ENCODE measurements at places on chromosomes 11 and 22.

- peaks cover 8% of the 10 kb centered on the region for H3K4me1 ChIP-seq
- H3K4me3 ChIP-seq, result no peak overlapping the region
- peak; percentile 52 for DNase-seq
- H3K27me3 ChIP-seq, result no peaks in the 10 kb centered on the region
- no peak overlapping the region for H3K27ac ChIP-seq
These were observed 14.0 kb downstream of the SGSM1 start for GRCh38 chr22:24819911-24820461.

DNA sequence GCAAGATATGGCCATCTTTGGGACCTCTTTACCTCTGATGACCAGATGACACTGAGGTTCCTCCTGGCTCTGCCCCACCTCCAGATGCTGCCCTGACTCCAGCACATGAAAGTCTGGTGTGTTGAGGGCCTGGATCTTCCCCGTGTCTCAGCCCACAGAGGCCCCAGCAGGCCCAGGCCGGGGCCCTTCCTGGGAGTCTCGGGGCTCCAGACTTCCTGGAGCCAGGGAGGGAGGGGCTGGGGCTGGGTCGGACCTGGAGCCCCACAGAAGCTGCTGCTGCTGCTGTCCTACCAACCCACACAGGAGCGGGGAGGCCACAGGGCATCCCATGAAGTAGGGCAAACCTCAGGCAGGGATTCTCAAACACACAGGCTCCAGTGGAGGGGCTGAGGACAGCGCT lies 32.2 kb upstream of the WNT11 start:
- H3K4me1 ChIP-seq, result peaks cover 7% of the 10 kb centered on the region
- H3K27me3 ChIP-seq, result no peaks in the 10 kb centered on the region
- H3K36me3 ChIP-seq, result no peaks in the 10 kb centered on the region
- no peak overlapping the region for H3K4me3 ChIP-seq

GRCh38 chr11:47667135-47667534 lies 24.8 kb upstream of the MTCH2 start:
- no peak for DNase-seq
- no peak overlapping the region for H3K27ac ChIP-seq
- no peaks in the 10 kb centered on the region for H3K27me3 ChIP-seq
- no peak overlapping the region for H3K4me3 ChIP-seq
- no peaks in the 10 kb centered on the region for H3K4me1 ChIP-seq

GRCh38 chr22:50281957-50282356 lies 11.8 kb upstream of the MAPK11 start:
- H3K27ac ChIP-seq, result no peak overlapping the region
- no peaks in the 10 kb centered on the region for H3K36me3 ChIP-seq
- H3K27me3 ChIP-seq, result no peaks in the 10 kb centered on the region

DNA sequence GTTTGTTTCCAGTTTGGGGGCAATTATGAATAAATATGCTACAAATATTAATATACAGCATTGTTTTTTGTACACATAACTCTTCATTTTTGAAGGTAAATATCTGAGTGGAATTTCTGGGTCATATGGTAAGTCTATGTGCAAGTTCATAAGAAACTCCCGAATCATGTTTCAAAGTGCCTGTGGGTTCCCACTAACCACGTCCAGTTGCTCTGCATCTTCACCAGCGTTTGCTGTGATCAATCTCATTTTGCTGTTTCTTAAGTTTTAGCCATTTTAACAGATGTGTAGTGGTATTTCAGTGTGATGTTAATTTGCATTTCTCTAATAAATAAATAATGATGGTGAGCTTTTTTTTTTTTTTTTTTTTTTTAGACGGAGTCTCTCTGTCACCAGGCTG lies 14.2 kb upstream of the CSRP3 start:
- no peaks in the 10 kb centered on the region for H3K4me1 ChIP-seq
- no peaks in the 10 kb centered on the region for H3K27me3 ChIP-seq
- DNase-seq, result no peak
- no peak overlapping the region for H3K4me3 ChIP-seq
- H3K36me3 ChIP-seq, result no peaks in the 10 kb centered on the region

GRCh38 chr11:85620256-85620655 lies 6.9 kb downstream of the DLG2 start:
- no peak overlapping the region for H3K4me3 ChIP-seq
- DNase-seq, result no peak
- H3K4me1 ChIP-seq, result no peaks in the 10 kb centered on the region
- H3K27me3 ChIP-seq, result no peaks in the 10 kb centered on the region
- H3K27ac ChIP-seq, result no peak overlapping the region

DNA sequence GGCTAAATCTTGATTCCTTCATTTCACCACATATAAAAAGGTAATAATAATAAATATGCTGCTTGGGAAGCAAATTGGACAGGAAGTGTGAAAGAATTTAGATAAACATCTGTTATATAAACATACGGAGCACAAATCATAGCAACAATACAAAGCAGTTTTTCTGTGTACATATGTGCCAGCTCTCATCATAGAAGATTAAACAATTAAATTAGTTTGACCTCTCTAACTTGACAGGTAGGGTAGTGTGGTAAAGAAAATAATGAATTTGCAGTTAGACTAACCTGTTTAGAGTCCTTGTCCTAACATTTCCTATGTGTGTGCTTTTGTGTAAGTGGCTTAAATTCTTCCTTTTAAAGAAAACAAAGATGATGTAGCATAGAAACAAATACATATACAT lies 995.7 kb upstream of the TENM4 start:
- no peak for DNase-seq
- H3K36me3 ChIP-seq, result no peaks in the 10 kb centered on the region
- H3K27me3 ChIP-seq, result no peaks in the 10 kb centered on the region
- no peaks in the 10 kb centered on the region for H3K4me1 ChIP-seq
- no peak overlapping the region for H3K27ac ChIP-seq
